Sciatic nerve (tissue), 2 donors: ENCODE measurements at places on chromosomes 12 and 14.

DNA sequence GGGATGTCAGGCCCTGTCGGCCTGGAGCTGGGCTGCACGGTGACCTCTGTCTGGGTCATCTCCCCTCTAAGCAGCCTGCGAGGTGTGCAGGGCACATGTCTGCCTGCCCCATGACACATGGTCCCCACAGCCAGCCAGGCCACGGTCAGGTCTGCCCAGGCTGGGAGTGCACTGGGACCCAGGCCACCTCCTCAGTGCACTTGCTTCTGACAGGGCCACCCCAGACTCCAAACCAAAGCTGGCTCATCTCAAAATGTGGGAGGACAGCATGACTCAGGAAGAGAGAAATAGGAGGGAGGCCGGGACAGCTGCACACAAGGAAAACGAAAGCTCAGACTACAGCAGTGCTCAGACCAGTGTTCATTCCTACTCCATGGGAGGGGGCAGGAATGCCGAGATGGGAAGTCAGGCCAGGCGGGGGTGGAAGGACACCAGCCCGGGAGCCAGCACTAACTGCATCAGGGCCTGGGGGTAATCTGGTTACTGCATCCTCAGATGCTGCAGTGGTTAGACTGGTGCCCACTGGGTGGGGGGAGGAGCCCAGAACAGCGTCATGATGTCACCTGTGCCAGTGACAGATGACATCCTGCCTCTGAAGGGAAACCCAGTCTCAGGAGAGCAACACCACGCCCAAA is 4.0 kb downstream of the P2RX2 start:
- no peak for DNase-seq

DNA sequence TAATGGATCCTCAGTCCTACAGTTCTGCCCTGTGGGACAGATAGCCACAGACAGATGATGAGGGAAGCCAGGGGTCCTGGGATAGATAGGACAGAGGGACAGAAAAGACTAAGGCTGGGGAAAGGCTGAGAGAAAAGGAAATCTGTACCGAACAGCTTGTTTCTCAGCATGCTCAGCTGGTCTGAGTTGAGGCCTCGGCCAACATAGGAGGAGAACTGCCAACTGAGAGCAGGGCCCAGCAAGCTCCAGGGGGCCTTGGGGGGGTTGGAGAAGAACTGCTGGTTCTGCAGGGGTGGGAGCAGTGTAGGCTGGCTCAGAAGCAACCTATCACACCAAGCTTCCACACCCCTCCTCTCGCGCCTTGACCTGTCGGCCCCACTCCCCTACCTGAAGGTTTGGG is 10.1 kb downstream of the IL23A start:
- DNase-seq = no peak

DNA sequence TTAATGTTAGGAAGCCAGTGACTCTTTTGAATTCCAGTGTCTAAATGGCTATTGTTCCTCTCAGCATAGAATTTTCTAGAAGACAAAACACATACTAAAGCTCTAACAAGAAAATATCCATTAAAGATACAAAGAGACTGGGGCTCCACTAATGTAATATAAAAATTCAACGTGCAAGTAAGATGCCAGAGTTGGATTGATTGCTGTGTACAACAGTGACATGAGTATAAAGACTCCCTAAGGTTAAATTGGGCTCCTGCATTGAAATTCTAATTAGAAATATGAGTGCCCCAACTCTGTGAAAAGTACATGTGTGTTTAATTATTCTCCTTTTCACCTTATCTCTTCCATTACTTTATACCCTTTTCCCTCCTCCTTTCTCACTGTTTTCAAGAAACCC is 253.6 kb upstream of the G2E3 start:
- no peak for DNase-seq

DNA sequence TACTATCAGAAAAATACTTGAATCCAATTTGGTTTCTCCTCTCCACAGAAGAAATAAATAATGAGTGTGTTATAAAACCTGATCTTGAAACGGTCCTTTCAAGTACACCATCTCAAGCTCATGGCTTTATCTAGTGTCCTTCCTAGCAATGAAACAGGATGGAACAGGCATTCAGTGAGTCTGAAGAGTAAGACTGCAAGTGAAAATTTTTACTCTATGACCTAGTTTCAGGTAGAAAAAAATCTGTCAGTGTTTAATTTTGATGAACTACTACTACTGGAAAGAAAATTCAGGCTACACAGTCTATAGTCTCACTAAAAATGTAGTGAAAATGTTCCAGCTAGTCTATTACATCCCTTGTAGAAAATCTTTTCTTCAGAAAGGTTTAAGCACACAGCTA is 7.7 kb downstream of the CBX5 start:
- DNase-seq = no peak

GRCh38 chr12:114628199-114628598 is 55.8 kb downstream of the TBX3 start:
- no peak for DNase-seq
